ENCODE measurements at places on chromosomes 5 and 9.

DNA sequence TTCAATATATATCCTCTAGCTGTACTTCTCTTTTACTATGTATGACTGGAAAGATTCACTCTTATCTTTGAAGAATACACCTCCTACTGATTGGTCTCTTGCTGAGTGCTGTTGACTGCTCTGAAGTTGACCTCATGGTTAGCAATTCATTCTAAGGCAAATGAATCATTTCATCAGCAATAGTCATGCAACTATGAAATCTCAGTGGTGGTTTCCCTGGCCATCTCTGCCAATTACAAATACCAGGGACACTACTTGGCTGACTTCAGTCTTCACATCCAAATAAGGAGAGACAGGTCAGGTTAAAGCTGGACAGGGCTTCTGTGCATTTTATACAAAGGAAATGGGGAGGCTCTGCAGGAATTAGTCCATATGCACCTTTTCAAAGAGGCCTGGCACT is 333.5 kb upstream of the ACTBL2 start:
- no peak for DNase-seq

DNA sequence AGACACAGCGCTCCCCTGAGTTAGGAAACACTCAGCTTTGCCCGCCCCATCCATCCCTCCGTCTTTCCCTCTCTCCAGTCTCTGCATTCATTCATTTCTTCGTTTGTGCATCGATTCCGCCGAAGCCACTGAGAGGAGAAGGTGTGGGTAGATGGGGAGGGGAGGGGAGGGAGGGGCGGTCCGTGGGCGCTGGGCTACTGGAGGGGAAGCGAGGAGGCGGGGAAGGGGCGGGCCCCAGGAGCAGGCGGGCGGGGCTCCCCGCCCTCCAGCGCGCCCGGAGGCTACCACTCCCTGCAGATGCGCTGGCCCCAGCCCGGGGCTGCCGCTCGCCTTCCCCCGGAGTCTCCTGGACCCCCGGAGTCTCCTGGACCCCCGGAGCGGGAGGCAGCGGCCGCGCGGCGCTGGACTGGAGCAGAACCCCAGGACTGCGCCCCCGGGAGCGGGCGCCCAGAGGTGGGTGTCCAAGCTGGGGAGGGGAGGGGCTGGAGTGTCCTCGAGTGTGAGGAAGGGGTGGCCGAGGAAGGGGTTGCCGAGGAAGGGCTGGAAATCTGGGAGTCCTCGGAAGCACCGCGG is 159.5 kb downstream of the C9orf152 start:
- peak; percentile 79 for DNase-seq

DNA sequence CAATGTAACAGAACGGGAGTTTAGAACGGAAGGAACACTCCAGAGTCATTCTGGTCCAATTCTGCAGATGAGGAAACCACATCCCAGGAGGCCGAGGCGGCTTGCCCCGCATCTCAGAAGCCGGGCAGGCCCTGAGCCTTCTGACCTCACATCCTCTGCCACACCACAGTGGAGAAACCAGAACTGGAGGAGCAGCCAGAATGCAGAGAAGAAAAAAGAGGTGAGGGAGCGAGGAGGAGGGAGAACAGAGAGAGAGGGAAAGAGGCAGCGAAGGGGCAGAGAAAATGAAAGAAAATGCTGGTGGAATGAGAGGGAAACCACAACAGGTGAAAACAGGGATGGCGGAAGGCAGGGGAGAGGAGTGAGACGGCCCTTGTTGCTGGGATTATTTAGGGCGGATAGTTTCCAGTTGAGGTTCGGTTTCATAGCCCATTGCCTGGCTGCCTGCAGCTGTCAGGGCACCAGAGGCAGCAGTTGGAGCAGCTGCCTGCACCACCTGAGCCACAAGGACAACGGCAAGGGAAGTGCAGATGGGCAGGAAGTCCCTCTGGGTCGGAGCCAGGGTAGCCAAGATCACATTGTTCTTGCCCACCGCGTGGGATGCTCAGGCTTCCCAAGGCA is at the start of gene HMHB1:
Gene HMHB1, plus strand, starts transcription at position 77 of the 621 bp plus-strand sequence.
- DNase-seq = no peak

- no peak for DNase-seq
These were observed 67.3 kb upstream of the TYRP1 start for GRCh38 chr9:12625844-12626243.

- no peak for DNase-seq
These were observed 18.4 kb upstream of the TTC1 start for GRCh38 chr5:159990506-159990905.

DNA sequence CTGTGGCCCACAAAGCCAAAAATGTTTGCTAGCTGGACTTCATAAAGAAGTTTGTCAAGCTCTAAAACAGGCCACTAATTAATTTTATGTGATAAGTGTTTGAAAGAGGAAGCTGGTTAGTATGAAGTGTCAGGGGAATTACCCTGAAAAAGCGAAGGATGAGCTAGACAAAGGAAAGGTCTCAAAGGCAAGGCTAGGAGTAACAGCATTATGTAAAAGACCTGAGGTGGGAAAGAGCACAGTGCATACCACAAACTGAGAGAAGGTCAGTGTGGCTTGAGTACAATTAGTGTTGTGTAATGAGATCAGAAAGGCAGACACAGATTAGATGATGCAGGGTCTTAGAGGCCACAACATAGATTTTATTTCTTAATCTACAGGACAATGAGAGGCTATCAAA is 29.6 kb downstream of the RC3H2 start:
- no peak for DNase-seq

DNA sequence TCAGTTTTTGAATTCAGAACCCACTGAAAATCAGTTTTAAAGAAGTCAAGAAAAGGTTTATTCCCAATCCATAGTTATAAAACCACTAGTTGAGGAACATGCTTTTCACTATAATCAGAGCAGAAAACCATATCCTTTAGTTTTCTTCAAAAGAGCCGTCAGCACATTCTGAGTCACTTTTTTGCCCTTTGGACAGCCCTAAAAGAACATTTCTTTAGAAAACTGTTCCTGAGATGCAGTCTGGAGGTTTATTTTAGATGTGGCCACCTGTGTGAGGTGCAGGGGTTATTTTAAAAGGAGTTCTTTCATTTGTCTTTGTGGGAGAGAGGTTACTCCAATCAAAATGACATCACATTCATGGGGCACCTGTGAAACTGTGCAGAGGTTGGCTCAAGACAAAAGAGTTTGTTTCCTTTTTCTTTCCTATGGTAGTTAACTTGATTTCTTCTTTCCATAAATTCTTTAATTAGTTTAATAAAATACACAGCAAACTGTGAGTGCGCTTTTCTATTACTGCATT is 221.6 kb upstream of the RPS23 start:
- DNase-seq = no peak

DNA sequence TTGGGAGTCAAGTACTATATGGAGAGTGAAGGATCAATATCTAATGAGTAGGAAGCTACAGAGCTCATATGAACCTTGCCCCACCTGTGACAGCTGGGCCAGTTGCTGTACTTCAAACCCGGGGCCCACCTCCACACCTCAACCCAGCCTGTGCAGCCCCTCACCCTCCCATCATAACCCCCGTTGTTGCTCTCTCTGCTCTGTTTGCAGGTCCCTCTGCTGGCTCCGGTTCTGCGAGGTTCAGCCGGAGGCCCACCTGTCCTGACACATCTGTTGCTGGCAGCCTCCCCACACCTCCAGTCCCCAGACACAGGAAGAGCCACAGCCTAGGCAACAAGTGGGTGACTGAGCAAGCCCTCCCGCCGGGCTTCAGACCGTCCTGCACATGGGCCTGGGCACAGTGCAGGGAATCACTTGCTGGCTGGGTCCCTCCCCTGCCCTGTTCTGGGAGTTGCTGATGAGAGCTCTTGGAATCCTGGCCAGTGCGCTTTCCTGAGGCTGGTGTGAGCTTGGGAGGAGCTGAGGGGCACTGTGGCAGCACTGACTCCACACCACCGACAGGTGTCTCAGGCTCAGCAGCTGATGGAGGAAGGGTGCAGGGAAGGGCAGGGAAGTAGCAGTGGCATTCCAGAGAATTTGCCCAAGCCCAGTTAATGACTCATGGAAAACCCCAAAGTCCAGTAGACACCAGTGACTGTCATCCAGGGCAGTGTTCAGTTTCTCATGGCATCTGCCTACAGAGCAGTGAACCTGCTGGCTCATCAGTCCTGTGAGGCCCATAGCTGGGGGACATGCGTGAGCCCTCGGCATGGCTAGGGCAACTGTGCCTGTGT is 69.5 kb upstream of the GARNL3 start:
- no peak for DNase-seq

GRCh38 chr5:149100331-149100730 is 37.5 kb upstream of the SH3TC2 start:
- DNase-seq = no peak

- DNase-seq = no peak
These were observed 35.6 kb upstream of the ATP6V1G1 start for GRCh38 chr9:114551750-114552685.

DNA sequence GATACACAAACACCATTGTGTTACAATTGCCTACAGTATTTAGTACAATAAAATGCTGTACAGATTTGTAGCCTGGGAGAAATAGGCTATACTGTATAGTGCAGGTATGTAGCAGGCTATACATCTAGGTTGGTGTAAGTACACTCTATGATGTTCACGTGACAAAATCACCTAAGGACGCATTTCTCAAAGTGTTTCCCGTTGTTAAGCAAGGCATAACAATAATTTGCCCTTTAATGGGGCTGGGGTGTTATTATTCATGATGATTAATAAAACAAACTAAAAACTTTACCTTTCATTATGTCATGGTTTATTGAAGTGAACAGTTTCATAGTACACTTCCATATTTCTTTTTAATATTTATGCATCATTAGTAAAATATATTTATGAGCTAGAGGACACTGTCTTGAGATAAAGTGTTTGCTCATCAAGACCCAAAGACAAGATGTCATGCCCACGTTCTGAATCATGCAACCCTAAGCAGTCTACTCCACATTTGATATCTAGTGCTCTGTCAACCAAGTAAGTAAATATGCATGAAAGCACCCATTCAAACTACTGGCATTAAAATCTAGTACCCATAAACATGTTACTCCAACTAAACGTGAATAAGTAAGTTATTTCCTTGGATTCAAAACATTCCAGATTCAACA is 220.5 kb downstream of the NR2F1-AS1 start:
- DNase-seq = no peak

GRCh38 chr9:98989036-98990000 is 45.6 kb downstream of the COL15A1 start:
- DNase-seq = peak; percentile 25

- DNase-seq = no peak
These were observed 537.6 kb downstream of the CETN3 start for GRCh38 chr5:89871906-89872305.

GRCh38 chr9:27209034-27209433 is 87.9 kb downstream of the EQTN start:
- no peak for DNase-seq

- DNase-seq = no peak
These were observed 587.7 kb upstream of the GRAMD2B start for GRCh38 chr5:125835293-125836172.

DNA sequence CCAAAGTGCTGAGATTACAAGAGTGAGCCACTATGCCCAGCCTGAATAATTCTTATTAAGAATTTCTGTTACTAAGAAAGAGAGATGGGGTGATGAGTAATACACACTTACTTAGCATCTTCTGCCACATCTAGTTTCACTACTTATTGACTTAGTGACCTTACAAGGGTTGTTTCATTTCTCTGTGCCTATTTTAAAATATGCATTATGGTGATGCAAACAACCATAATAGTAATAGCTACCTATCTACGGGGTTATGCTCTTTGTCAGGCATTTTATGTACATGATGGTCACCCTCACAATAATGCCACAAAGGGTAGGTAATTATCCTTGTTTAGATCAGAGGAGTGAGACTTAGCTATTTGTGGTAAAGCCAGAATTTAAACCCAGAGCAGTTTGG is 499.0 kb upstream of the SGCD start:
- no peak for DNase-seq

GRCh38 chr9:111622626-111623025 is 8.5 kb upstream of the DNAJC25 start:
- no peak for DNase-seq

- DNase-seq = no peak
These were observed 361.1 kb downstream of the MAN2A1 start for GRCh38 chr5:110050640-110051345.

DNA sequence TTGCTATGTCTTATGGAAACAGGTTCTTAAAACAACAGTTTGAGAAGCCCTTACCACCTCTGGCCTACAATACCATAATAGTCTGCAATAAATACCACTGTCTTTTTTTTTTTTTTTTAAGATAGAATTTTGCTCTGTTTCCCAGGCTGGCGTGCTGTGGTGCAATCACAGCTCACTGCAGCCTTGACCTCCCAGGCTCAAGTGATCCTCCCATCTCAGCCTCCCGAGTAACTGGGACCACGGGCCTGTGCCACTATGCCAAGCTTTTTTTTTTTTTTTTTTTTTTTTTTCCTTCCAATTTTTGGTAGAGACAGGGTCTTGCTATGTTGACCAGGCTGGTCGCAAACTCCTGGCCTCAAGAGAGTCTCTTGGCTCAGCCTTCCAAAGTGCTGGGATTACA is 37.0 kb downstream of the AFF4 start:
- DNase-seq = no peak

- no peak for DNase-seq
These were observed 1.8 kb downstream of the CTXN3 start for GRCh38 chr5:127650649-127651048.

DNA sequence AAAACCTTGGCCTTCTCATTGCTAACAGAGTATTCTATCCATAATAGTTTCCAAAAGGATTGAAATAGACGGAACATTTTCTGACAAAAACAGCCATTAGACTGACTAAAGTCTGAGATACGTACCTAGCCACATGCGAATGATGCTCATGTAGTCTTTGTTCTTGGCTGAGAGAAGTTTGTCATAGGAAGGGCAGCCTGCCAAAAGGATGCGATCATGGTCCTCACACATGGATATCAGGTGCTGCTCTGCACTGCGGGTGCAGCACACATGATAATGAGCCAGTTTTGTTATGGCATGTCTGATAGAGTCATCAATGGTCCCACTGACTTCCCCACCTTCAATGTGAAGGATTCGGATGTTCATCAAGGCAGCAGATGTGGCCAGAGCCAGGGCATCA is 12.3 kb downstream of the GNE start:
- no peak for DNase-seq

DNA sequence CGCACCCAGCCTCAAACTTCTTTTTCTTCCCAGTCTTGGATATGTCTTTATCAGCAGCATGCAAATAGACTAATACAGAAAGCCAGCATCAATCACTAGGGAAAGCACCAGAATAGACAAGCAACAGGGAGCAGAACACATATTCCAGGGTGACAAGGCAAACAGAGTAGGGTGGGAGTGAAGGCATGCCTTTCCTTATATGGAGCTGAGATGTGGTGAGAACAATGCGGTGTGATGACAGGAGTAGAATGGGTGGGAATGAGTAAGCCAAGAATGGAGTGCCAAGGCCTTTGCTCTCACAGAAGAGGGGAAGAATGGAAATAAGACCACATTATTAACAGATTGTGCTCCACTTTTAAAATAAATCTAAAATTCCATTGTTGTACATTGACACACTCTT is 115.6 kb downstream of the CETN3 start:
- no peak for DNase-seq

DNA sequence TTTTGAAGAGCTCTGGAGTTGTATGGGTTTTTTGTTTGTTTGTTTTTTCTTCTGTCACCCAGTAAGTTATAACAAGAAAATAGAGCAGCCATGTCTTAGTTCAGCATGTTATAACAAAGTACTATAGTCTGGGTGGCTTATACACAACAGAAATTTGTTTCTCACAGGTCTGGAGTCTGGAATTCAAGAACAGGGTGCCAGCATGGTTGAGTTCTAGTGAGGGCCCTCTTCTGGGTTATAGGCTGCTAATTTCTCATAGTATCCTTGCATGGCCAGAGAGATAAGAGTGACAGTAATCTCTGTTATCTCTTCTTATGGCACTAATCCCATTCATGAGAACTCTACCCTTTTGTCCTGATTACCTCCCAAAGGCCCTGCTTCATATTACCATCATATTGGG is 114.7 kb downstream of the GIN1 start:
- no peak for DNase-seq

All from NCI-H510A (cell line).